Breast epithelium (tissue), 4 donors: ENCODE measurements at places on chromosomes 7 and 10.
A peak's percentile ranks its signal among the peaks of the same experiment; 100 is the strongest.

GRCh38 chr10:2471811-2472210 lies 595.5 kb upstream of the PFKP start:
- H3K27me3 ChIP-seq: no peaks in the 10 kb centered on the region
- no peaks in the 10 kb centered on the region for H3K36me3 ChIP-seq
- no peak overlapping the region for H3K4me3 ChIP-seq
- H3K4me1 ChIP-seq: no peaks in the 10 kb centered on the region
- DNase-seq: no peak

DNA sequence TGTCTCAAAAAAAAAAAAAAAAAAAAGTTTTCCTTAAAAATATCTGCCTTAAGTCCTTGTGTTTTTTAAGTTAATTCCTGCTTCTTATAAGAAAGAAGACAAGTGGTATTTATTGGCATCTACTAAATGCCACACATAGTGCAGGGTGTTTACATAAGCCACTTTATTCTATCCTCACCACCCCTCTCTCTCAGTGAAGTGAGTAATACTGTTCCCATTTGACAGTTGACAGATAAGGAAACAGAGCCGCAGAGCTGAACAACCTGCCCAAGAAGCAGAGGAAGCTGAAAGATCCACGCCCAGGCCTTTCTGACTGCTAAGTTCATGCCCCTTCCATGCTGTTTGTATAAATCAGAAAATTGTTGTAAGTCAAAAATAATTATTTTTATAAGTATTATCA lies 54.1 kb downstream of the ABLIM1 start:
- H3K36me3 ChIP-seq: no peaks in the 10 kb centered on the region
- H3K27ac ChIP-seq: no peak overlapping the region
- no peaks in the 10 kb centered on the region for H3K4me1 ChIP-seq
- DNase-seq: no peak
- H3K4me3 ChIP-seq: no peak overlapping the region

DNA sequence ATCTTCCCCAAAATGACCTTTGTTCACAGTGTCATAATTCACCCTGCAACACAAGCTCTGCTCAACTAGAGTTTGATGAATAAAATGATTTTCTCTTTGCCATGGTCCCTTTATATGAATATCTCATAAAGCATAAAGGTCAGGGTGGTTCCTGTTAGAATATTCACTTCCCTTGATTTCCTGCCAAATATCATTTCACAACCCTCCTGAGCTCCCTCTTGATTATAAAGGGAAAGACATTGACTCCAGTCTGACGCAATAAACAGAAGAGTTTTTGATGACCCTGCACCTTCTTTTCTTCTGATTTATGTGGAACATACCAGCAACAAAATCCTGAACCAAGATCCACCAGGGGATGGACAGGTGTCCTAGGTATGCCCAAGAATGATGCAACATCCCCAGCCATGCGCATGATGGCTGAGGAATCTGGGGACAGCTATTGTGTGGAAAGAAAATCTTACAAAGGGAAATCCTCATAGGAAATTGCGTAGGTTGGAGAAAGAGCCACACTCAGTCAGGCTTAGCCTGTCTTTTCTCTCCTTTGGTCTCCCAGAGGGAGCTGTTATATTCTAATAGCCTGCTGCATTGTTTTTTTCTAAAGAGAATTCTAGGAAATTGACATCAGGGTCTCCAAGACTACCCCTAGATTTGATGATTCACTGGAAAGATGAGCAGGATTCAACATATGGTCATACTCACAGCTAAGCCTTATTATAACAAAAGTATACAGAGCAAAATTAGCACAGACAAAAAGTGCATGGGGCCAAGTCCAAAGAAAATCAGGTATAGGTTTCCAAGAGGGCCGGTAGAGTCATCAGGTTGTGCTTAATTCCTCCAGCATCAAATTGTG lies 18.8 kb downstream of the IFIT3 start:
- H3K27me3 ChIP-seq: no peaks in the 10 kb centered on the region
- H3K27ac ChIP-seq: peak overlapping the region; percentile 64
- H3K4me1 ChIP-seq: peaks cover 2% of the 10 kb centered on the region
- H3K36me3 ChIP-seq: no peaks in the 10 kb centered on the region

DNA sequence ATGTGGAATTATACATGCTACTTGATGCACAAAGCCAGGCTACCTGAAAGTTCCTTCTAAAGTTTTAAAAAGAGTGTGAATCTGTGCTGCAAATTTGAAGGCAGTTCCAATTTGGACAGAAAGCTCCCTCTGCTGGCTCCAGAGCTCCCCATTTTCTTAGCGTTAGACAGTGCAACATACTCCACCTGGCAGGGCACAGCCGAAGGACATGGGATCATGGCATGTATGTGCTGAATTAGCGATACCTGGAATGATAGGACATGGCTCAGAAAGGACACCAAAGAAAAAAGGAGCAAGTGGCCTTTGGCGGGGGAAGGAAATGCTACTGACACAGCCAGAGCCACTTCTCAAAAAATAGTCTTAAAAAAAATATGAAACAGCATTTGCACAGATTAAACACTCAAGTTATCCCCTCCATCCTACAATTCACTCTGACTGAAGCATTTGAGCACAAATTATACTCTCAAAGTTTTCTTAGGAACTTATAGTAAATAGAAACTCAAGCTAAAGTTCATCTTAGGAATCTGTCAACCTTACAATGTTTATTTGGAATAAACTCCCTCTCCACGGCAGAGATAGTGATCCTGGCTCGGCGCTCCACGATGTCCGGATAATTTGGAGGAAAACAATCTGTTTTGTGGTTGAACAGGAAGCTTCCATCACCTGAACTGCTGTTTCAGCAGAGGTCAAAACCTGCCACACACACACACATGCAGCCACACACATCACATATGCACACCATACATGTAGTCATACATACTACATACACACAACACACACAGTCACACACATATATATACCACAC lies 80.0 kb downstream of the C7orf25 start:
- H3K27me3 ChIP-seq: no peaks in the 10 kb centered on the region
- peak overlapping the region; percentile 6 for H3K27ac ChIP-seq
- peak overlapping the region; percentile 26 for H3K4me3 ChIP-seq

- H3K4me3 ChIP-seq: no peak overlapping the region
- H3K36me3 ChIP-seq: no peaks in the 10 kb centered on the region
- peak overlapping the region; percentile 20 for H3K27ac ChIP-seq
- no peaks in the 10 kb centered on the region for H3K27me3 ChIP-seq
- H3K4me1 ChIP-seq: no peaks in the 10 kb centered on the region
- no peak for DNase-seq
Observed at GRCh38 chr10:88896994-88897853, 17.2 kb downstream of the STAMBPL1 start.

DNA sequence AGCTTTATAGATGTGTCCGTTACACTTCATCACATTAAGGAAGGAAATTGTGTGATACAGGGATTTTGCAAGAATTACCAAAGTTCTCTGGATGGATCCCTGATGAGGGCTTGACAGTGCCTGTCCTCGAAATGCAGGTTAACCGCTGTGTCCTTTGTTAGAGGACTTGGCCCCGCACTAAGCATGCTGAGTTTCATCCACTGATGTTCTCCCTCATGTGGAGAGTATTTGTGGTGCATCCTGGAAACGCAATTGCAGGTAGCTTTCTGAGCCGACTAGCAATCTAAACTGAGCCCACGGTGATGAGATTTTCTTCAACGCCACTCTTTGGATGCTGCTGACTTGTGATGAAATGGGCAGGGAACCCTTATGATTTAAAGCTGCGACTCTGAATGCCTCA lies 71.9 kb upstream of the STK17A start:
- DNase-seq: no peak
- H3K27ac ChIP-seq: no peak overlapping the region
- no peaks in the 10 kb centered on the region for H3K27me3 ChIP-seq
- H3K36me3 ChIP-seq: no peaks in the 10 kb centered on the region

- no peak for DNase-seq
- H3K36me3 ChIP-seq: no peaks in the 10 kb centered on the region
- no peaks in the 10 kb centered on the region for H3K4me1 ChIP-seq
- no peak overlapping the region for H3K27ac ChIP-seq
- H3K27me3 ChIP-seq: no peaks in the 10 kb centered on the region
Observed at GRCh38 chr10:116968331-116968730, 36.7 kb downstream of the SHTN1 start.

DNA sequence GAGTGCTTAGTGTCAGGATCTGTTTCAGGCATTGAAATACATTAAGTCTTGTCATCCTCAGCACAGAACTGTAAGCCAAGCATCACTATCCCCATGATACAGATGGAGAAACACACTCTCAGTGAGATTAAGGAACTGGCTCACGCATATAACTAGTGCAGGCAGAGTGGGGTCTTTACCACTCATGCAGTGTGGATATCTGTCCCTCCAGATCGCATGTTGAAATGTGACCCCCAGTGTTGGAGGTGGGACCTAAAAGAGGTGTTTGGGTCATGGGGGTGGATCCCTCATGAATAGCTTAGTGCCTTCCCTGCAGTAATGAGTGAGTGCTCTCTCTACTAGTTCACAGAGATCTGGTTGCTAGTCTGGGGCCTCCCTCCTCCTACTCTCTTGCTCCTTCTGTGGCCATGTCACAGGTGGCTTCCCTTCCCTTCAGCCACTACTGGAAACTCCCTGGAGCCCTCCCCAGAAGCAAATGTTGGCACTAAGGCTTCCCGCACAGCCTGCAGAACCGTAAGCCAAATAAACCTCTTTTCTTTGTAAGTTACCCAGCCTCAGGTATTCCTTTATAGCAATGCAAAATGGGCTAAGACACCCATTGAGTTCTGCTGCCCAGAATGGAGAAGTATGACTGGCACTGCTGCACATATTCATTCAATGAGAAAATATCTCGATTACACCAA lies 31.8 kb upstream of the MSMB start:
- no peaks in the 10 kb centered on the region for H3K36me3 ChIP-seq
- H3K27me3 ChIP-seq: no peaks in the 10 kb centered on the region
- no peak for DNase-seq
- H3K4me3 ChIP-seq: no peak overlapping the region
- no peaks in the 10 kb centered on the region for H3K4me1 ChIP-seq
- no peak overlapping the region for H3K27ac ChIP-seq

GRCh38 chr10:99809931-99810615 lies 27.6 kb downstream of the ABCC2 start:
- no peak overlapping the region for H3K4me3 ChIP-seq
- no peaks in the 10 kb centered on the region for H3K27me3 ChIP-seq
- peak overlapping the region; percentile 40 for H3K27ac ChIP-seq
- no peaks in the 10 kb centered on the region for H3K36me3 ChIP-seq

DNA sequence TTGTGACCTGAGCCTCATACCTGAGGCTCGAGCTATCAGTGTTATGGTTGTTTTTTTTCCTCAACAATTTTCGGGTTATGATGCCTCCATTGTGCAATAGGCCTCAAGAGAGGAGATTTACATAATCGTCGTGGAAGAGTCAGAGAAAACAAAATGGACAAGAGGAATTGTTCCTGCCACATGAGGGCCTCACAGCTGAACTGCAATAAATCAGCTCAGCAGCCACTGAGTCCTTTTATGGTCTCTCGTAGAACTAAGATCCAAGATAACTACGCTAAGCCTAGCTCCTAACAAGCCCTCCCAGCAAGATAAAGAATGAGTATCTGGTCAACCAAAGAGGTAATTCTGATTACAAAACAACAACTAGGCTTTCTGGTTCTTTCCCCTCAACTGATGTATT lies 336.8 kb downstream of the WDR11 start:
- H3K27me3 ChIP-seq: no peaks in the 10 kb centered on the region
- DNase-seq: no peak
- H3K27ac ChIP-seq: no peak overlapping the region

GRCh38 chr7:133748443-133749407 lies 378.4 kb upstream of the LRGUK start:
- no peak for DNase-seq
- H3K36me3 ChIP-seq: no peaks in the 10 kb centered on the region
- H3K27me3 ChIP-seq: no peaks in the 10 kb centered on the region
- no peaks in the 10 kb centered on the region for H3K4me1 ChIP-seq
- H3K27ac ChIP-seq: no peak overlapping the region

DNA sequence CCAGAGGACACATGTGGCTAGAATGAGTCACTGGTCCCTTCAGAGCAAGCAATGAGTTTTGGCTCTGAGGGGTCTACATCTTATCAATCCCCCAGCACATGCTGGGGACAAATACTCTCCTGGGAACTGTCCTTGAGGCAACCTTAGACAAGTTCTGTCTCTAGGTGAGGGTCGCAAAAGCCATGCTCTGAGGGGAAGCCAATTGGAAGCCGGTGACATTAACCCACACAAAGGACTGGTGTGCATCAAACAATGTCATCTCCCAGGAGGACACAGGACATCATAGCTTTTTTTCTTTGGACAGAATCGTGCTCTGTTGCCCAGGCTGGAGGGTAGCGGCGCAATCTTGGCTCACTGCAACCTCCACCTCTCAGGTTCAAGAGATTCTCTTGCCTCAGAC lies 111.6 kb upstream of the ZNF722 start:
- DNase-seq: no peak
- H3K36me3 ChIP-seq: no peaks in the 10 kb centered on the region
- no peaks in the 10 kb centered on the region for H3K27me3 ChIP-seq
- H3K4me1 ChIP-seq: no peaks in the 10 kb centered on the region

- H3K27me3 ChIP-seq: no peaks in the 10 kb centered on the region
- H3K4me3 ChIP-seq: no peak overlapping the region
- H3K27ac ChIP-seq: no peak overlapping the region
- no peaks in the 10 kb centered on the region for H3K36me3 ChIP-seq
Observed at GRCh38 chr10:871951-872403, 59.5 kb downstream of the LARP4B start.

- H3K4me3 ChIP-seq: no peak overlapping the region
- H3K36me3 ChIP-seq: no peaks in the 10 kb centered on the region
- peak overlapping the region; percentile 2 for H3K27ac ChIP-seq
- DNase-seq: no peak
- H3K27me3 ChIP-seq: no peaks in the 10 kb centered on the region
Observed at GRCh38 chr7:74040101-74040790, 12.3 kb downstream of the ELN start.
